ENCODE measurements at places on chromosomes 3 and 15.

- DNase-seq: no peak
These were observed 213.4 kb upstream of the TBL1XR1 start for GRCh38 chr3:177410730-177411129.

GRCh38 chr3:27391796-27392195 lies 22.6 kb upstream of the NEK10 start:
- no peak for DNase-seq

GRCh38 chr3:126205717-126206655 lies 25.6 kb upstream of the ALDH1L1 start:
- DNase-seq: no peak

DNA sequence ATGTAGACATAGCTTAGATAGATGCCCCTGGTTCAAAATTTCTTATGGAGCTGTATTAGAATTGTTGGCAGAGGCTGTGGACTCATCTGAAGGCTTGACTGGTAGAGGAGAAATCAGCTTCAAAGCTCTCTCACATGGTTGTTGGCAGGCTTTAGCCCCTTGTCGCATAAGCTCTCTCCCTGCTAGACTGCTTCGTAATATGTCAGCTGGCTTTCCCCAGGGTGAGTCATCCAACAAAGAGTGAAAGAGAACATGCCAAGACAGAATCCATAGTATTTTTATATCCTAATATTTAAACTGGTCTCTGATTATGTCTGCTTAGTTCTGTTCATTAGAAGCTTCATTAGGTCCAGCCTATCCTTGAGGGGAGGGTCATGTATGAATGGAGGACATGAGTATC lies 427.4 kb upstream of the NAALADL2 start:
- no peak for DNase-seq

- DNase-seq: no peak
These were observed 281.0 kb upstream of the TBL1XR1 start for GRCh38 chr3:177478170-177478867.

DNA sequence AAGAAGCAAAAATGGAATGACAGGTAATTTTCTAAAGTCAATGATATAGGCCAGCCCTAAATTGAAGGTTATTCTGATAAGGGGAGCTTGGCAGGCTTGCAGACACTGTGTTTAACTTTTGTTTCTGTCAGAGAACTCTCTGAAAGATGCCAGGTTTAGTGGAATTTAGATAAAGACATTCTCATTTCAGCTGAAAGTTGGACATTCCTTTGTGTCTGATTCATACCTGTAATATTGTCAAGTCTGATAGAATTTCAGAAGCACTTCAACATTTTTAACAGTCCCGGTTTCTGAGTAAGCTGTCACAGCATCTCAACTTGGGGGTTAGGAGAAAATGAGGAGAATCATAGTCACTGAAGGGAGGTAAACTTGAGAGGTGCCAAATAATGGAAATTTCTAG lies 84.0 kb downstream of the DIPK2A start:
- DNase-seq: no peak

DNA sequence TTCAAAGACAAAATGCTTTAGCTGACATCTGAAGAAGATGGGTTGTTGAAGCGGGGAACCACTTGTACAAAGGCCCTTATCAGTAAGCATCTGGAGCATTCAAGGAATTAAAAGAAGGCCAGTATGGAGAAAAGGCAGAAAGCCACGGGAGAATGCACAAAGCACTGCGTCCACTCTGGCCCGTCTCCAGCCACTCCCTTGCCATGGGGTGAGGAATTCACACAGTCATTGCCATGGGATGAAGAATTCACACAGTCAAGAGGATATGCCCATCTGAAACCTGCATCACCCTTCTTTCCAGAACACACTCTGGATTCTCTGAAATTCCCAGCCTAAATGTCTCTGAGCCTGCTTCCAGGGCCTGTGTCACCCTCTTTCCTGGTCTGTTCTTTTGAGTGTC lies 26.7 kb upstream of the STAG1 start:
- DNase-seq: no peak

DNA sequence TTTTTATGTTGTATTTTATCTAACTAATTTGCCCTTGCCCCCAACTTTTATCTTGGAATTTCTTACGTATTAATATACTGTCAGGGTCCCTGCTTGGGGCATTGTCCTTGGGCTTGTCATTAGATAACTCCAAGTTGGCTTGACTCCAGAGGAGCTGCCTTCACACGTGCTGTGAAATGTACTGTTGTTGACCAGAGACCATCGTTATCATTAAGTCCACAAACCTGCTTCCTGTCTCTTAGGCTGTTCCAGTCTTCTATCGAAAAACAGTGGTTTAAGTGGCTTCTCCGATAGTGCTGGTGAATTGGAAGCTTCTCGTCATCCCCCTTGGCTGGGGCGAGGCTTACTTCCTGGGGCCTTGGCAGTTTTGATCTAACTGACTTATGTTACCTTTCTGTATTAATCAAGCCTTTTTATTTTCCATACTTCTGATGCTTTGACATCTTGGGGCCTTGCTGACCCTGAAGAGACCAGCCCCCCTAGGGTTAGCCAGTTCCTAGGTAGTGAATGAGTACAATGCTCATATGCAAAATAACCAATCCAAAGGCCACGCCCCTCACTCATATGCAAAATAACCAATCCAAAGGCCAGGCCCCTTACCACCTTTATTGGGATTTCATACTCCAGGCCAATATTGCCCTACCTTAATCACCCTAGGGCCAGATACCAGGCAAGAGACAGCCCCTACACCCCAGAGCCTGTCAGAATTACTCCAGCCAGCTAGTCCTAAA lies 164.5 kb downstream of the IGF1R start:
- no peak for DNase-seq

DNA sequence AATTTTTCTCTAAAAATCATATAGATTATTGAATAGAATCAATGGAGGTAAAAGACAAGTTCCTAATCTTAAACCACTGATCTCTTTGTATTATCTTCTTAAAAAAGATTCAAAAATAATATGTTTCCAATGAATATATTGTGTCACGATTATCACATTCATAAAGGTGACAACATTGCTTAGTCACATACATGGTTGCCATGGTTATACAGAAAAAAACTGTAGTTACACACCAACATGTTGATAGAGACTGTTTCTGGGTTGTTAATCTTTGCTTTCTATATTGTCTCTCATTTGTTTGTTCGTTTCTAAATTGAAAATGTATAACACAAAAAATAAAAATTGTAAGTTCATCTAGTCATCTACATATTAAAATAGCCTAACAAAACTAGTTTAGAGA lies 376.0 kb upstream of the ALCAM start:
- no peak for DNase-seq

DNA sequence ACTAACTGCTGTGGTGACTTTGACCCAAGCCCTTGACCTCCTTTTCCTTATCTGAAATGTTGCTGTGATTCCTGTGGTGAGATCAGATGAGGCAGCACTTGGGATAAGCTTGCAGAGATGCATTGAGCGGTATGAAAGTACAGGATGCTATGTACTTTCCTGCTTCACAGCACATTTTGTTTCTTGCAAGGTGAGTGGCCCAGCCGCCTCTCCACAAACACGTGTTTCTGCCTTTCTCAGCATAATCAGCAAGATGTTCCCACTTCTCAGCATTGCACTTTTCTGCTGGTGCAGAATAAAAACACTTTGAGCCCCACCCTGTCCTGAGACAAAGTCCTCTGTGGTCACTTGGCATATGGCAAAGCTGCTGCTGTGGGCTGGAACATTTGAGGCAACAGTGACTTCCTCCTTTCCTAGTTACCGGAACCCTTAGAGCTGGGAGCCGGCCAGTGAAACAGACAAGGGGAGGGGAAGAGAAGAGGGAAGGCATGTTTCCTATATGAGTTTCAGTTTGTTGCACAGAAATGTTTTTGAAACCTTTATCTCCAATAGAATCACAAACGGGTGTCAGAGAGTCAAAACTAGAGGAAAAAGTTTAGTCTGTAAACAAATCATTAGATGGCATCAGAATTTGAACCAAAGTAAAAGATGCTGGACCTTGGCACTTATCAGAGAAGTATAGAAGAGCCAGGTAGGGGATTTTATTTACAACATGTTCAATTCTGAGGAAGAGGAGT lies 5.0 kb downstream of the NUDT16 start:
- DNase-seq: no peak

GRCh38 chr3:61809879-61810278 lies 248.5 kb downstream of the PTPRG start:
- DNase-seq: no peak

GRCh38 chr15:33182926-33183325 lies 11.6 kb downstream of the FMN1 start:
- no peak for DNase-seq

DNA sequence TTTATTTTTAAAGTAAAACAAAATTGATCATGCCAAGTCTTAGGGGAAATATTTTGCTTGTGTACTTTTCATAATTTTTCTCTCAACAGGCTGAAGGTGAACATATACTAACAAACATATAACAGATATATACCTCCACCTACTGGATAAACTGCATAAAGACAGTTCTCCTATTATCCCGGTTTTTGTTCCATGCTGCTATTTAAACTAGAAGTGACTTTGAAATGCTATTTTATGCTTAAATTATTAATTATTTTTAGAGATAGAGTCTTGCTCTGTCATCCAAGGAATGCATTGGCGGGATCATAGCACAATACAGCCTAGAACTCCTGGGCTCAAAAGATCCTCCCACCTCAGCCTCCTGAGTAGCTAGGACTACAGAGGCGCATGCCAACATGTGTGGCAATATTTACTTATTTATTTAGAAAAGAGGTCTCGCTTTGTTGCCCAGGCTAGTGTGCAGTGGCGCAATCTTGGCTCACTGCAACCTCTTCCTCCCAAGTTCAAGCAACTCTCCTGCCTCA lies 49.8 kb downstream of the ST3GAL6 start:
- no peak for DNase-seq

Data from right renal cortex interstitium (tissue), 3 donors.